NCI-H226 (cell line): ENCODE measurements at places on chromosomes 5 and 9.

DNA sequence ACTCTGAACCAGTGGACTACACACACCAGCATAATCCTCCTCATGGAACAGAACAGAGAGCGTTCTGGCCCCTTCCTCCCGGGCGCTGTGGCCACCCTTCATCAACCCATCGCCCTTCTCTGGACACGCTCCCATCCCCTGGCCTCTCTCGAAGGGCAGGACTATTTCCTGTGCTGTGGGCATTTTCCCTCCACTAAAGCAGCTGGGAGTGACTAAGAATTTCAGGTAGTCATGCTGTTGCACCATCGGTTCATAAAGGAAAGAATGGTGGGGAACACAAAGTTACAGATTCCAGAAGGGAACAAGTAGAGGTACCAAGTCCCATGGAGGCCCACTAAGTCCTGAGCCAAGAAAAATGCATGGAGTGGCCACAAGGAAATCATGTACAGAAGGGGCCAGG is 68.6 kb downstream of the EPB41L4B start:
- no peak for DNase-seq

- DNase-seq = no peak
These were observed 24.5 kb downstream of the PSD2 start for GRCh38 chr5:139820130-139820529.

DNA sequence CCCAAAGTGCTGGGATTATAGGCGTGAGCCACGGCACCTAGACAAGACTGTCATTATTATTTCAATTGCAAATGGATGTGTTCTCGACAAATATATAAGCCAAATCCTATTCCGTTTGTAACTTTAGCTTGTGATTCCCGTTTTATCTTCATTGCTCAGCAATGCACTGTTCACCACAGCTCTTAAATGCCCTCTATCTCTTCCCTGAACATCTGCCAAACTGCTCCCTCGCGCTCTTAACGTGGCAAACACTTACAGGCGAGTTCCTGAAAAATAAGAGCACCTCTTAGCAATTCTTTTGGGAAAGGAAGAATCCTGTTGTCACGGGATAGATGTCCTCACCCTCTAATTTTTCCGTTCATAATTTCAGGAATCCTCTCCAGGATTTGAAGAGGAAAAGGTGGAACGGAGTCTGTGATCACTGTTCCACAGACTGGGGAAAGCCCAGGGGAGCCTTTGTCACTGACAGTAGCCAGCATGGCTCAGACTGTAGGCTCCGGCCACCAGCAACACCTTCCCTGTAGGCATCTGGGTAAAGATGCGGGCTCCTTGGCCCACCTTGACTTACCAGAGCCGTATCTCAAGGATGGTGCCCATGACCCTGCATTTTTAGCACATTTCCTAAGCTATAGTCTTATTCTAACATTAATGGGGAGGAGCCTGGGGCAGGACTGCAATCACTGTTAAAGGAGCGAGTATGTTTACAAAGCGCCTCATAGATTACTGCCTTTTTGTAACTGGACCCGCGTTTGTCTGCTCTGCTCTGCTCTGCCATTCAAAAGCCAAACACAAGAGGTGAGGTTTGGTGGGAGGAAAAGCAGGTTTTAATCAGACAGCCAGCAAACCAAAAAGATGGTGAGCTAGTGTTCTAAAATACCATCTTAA is 20.2 kb upstream of the GNPDA1 start:
- DNase-seq = no peak

DNA sequence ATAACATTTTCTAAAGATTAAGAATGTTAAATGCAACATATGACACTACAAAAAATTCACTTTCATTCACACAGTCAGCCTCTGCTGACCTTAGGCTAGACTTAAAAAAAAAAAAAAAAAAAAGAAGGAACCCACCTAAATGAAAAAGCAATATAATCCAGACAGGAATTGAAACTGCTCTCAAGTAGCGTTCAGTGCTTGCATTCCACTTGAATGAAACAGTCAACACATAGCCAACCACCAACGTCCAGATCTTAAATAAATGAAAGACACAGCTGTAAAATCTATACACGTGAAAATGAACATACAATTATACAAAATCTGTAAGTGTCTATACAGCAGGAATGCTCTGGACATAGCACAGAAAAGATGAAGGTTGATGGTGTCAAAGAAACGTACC is 11.4 kb downstream of the TMEM245 start:
- peak; percentile 33 for DNase-seq

DNA sequence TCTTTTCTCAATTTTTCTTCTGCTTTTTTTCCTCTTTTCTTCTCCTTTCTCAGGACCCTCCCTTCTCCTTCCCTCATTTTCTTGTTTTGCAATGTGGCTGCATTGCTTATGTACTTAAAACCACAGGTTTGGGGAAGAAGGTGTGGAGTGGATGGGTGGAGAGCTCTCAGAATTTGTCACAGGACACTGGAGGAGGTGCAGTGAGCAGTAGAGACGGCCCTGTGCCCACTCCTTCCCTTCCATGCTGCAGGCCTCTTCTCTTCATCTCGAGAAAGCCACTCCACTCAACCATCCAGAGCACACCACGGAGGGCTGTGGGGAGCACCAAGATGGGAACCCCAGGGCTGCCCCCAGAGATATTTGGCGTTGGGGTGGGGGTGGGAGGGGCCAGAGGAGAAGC is 92.3 kb downstream of the FSTL4 start:
- DNase-seq = no peak

DNA sequence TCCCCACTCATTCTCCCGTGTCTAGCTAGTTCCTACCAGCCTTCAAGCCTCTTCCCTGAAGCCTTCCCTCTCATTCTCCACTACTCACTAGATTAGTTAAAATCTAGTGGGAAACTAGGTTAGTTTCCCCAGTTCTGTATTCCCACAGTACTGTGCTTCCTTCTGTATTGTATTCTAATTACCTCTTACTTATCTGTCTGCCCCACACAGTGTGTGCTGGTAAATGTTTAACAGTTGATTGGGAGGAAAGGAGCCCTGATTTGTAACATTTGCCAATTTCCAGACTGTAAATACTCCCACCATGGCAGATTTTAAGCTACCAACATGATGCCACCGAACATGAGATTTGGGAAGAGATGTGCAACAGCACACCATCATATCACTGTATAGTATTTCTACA is 8.3 kb downstream of the KLHL3 start:
- no peak for DNase-seq

- no peak for DNase-seq
These were observed 283.1 kb upstream of the ADAMTSL1 start for GRCh38 chr9:18190671-18191374.
